ENCODE measurements at places on chromosomes 1 and 21.

GRCh38 chr1:3494321-3495308, 40.1 kb downstream of the ARHGEF16 start:
- DNase-seq, result no peak

DNA sequence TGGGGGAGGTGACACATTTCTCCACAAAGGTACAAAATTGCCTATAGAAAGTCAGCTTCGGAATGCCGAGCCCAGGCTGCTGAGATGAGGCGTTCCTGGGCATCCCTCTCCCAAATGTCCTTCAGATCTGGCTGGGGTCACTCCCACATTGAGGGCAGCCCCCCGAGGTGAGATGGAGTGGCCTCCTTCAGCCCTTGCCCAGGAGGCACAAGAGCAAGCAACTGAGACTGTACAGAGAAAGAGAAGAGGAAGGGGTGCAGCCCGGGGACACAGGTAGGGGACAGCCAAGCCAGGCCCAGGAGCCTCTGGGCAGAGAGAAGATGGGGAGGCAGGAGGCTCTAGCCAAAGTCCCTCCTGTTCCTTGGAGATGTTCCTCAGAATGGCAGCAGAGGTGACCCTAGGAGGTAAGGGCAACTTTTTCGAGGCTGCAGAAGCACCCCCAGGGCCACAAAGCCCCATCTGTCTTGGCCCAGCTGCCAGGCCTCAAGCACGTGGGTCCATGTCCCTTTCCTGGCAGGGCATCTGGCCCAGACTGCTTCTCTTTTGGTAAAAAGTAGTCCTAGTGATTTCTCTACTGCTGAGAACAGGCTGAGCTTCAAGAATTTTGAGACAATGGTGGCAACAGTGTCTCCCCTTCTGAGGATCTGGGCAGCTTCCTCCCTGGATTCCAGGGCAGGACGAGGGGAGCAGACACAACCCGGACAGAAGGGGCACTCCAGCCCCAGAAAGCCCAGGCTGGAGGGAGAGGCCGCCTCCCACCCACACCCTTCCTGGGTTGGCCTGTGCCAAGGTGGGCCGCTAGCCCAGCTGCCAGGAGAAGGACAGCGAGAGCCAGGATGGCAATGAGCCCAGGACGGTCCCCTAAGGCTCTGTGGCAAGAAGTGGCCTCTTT, 68.0 kb downstream of the LRRN2 start:
- no peak for DNase-seq

- DNase-seq, result no peak
Observed at GRCh38 chr21:38171723-38172344, 85.0 kb upstream of the KCNJ15 start.

DNA sequence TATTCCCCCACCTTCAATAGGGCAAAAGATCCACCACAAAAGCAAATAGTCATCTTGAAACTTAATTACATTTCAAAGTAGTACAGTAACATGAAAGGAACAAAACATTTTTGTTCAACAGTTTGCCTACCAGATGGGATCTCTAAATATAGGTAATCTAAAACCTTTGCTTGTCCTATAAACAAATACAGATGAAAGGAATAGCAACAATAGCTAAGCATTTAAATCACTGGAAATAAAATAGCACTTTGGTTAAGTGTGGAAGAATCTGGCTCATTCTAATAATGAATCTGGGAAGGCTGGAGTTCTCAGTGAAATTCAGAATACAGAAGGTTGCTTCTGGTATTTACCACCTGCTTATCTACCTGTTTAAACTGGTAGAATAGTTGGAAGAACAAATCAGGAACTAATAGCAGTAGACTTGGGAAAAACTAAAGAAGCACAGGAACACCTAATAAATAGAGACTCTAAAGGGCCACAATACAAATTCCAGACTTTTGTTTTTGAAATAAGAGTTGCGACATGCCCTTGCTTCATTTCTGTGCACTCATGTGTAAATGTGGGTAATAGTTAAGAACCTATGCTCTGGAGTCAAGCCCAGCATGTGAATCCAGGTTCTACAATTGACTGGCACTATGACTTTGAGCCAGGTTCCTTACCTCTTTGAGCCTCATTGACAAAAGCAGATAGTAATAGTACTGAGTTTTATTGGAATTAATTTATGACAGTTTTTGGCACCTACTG, 2.3 kb upstream of the LYPLAL1 start:
- no peak for DNase-seq

DNA sequence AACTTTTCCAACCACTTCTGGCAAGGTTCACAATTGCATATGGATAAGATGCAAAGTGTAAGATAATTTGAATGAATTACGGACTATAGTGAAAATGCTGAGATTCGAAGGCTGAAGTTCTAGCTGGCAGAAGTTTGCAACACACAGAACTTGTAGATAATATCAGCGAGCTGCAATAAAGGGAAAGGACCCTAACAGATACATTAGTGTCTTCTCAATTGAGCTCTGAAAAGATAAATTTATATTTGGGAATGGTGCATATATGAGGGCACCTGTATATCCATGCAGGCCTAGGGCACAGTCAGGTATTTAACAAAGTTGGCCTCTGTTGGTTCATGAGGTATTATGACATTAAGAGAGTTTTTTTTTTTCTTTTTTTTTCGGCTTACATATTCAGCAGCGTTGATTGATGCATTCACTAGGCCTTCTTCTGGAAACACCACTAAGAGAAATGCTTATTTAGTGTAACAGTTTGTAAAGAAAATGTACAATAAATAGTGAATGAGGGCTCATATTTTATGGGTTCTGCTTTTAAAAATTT, 2.2 kb downstream of the NFIA start:
- DNase-seq, result no peak

DNA sequence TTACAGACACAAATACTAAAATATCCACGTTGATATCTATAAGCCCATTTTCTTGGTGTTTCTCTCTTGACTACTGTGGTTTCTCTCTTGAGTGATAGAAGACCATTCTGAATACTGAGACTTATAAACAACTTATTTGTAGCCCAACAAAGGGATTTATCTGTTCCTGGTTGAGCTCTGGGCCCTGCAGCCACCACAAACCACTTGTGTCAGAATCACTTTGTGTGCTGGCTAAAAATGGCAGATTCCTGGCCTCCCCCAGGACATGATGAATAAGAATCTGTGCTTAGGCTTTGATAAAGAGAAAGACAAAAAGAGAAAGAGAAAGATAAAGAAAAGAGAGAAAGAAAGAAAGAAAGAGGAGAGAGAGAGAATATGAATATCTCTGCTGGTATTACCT, 18.9 kb upstream of the MCOLN2 start:
- DNase-seq, result no peak

DNA sequence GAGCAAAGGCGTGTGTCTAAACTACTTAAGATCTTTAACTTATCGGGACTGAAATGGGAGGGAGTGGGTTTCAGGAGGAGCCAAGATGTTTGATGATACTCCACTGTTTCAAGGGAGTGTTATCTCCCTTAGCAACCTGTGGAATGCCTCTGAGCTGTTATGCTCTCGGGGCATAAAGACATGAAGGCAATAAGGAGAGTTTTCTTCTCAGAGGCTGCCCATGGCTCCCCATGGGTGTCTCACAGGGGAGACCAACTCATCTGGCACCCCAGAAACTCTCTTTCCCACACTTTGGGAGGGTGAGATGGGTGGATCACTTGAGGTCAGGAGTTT, 130.0 kb downstream of the LIPI start:
- no peak for DNase-seq

GRCh38 chr1:159941591-159942560, 3.5 kb downstream of the IGSF9 start:
- no peak for DNase-seq

DNA sequence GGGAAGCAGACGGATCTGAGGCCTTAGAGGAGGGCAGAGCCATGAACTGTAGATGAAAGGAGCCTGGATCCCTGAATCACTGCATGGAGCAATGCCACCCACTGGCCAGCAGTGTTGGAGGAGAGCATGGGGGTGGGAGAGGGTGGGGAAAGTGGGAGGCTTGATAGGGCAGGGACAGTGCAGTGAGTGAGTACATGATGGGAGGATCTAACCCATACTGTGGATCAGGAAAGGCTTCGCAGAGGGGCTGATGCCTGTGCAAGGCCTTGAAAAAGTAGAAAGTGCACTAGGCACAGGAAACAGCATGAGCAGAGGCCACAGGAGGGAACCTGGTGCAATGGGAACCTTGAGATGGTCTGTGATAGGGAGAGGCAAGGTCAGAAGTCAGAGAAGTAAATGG, 391.9 kb downstream of the PTPRU start:
- no peak for DNase-seq

DNA sequence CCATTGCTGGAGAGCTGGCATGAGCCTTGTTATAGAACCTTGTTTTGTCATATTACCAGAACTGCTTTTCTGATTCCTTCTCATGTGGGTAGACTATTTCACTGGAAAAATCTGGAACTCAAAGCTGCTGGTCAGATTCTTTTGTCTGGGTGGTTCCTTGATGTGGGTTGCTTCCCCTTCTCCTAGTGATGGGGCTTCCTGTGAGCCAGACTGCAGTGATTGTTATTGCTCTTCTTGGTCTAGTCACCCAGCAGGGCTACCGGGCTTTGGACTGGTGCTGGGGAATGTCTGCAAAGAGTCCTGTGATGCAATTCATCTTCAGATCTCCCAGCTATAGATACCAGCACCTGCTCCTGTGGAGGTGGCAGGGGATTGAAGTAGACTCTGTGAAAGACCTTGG, 59.4 kb downstream of the GPR137B start:
- DNase-seq, result no peak

DNA sequence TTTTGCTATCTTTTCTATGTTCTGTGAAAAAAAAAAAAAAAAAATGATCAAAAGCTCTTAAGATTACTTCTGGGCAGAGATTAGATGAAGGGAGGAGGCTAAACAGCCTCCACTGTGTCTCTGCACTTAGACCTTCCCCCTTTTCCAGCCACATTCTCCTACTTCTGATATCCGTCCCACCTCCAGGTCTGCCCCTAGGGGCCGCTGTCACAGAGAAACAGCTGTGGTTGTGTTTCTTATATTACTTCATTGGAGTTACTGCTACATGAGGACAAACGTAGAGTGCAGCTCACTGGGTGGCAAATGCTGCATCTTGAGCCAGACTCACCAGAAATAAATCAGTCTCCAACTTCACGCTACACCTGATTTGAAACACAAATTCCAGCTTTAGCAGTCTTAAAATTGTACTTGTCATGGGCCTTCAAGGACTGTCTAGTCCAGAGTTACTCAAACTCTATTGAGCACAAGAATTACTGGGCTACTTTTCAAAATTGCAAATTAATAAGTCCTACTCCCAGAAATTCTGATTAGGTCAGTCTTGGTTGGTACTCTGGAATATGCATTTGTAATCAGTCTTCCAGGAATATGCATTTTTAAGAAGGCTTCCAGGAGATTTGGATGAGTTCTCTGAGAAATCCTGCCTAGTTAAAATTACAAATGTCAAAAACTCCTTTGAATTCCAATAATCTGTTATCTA, 125.2 kb upstream of the PTBP2 start:
- DNase-seq, result peak; percentile 6

Data from activated naive CD4-positive, alpha-beta T cell treated with Interleukin-2 at 50 U/mL for 16 hours (primary cell).